Glutamatergic neuron (in vitro differentiated cells): ENCODE measurements at places on chromosomes 16 and 17. TPM values are rescaled to one million over a fixed set of nuclear protein-coding genes. Genes with fewer than 3 reads are reported as not detected.

SULT1A2 gene
- not detected for total RNA-seq

SLFN14 gene
- total RNA-seq = not detected

CLEC3A gene
- not detected for total RNA-seq

TMEM238L gene
- total RNA-seq = not detected

SCARF1 gene
- 4.0 TPM for total RNA-seq

TMC5 gene
- not detected for total RNA-seq

OR2C1 gene
- not detected for total RNA-seq

UTP4 gene
- 70.7 TPM for total RNA-seq

C16orf96 gene
- 0.83 TPM for total RNA-seq

EVPLL gene
- not detected for total RNA-seq

DOC2B gene
- 109 TPM for total RNA-seq

RNF112 gene
- total RNA-seq = 8.6 TPM

SKAP1 gene
- not detected for total RNA-seq

GRAPL gene
- total RNA-seq = not detected

GHDC gene
- total RNA-seq = 5.3 TPM

C1QTNF8 gene
- total RNA-seq = not detected

PRR35 gene
- total RNA-seq = not detected

FOXC2 gene
- not detected for total RNA-seq

DNASE1L2 gene
- 3.4 TPM for total RNA-seq

PYDC1 gene
- total RNA-seq = not detected

ALOX15B gene
- not detected for total RNA-seq

SGCA gene
- 1.3 TPM for total RNA-seq

ABCA6 gene
- total RNA-seq = 1.6 TPM

DNAH2 gene
- 0.07 TPM for total RNA-seq

SLC16A5 gene
- total RNA-seq = 1.1 TPM

HS3ST3A1 gene
- 1.1 TPM for total RNA-seq

PLA2G10 gene
- total RNA-seq = not detected

USP31 gene
- 21.8 TPM for total RNA-seq

FKBP10 gene
- 28.5 TPM for total RNA-seq

TMC6 gene
- 1.1 TPM for total RNA-seq

CLDN7 gene
- 0.44 TPM for total RNA-seq

ABI3 gene
- total RNA-seq = not detected

MYOCD gene
- not detected for total RNA-seq

NPB gene
- total RNA-seq = 0.96 TPM

PCYT2 gene
- 63.0 TPM for total RNA-seq

NFE2L1 gene
- total RNA-seq = 190 TPM

HOXB2 gene
- 12.7 TPM for total RNA-seq

P3H4 gene
- 5.6 TPM for total RNA-seq

CNTNAP1 gene
- 44.8 TPM for total RNA-seq

AOC2 gene
- total RNA-seq = 6.1 TPM

ARL5C gene
- total RNA-seq = not detected

PAQR4 gene
- 69.1 TPM for total RNA-seq

FLYWCH2 gene
- total RNA-seq = 30.5 TPM

CCL16 gene
- not detected for total RNA-seq

TAC4 gene
- not detected for total RNA-seq

CCDC92B gene
- total RNA-seq = 19.0 TPM

CD300E gene
- total RNA-seq = not detected

KREMEN2 gene
- total RNA-seq = 12.8 TPM

SSTR5 gene
- total RNA-seq = 1.3 TPM

RGS11 gene
- 18.2 TPM for total RNA-seq

ARL4D gene
- 100 TPM for total RNA-seq

TPSAB1 gene
- not detected for total RNA-seq

SLC9A5 gene
- 1.4 TPM for total RNA-seq

ABCA8 gene
- total RNA-seq = not detected

ELMO3 gene
- 2.1 TPM for total RNA-seq

SEPHS2 gene
- 43.2 TPM for total RNA-seq
